Activated naive CD8-positive, alpha-beta T cell treated with anti-CD3 and anti-CD28 coated beads for 36 hours (primary cell): ENCODE measurements at places on chromosomes 1 and 21. TPM values are rescaled to one million over a fixed set of nuclear protein-coding genes. Genes with fewer than 3 reads are reported as not detected.
A peak's percentile ranks its signal among the peaks of the same experiment; 100 is the strongest.

GRCh38 chr1:43506233-43506632 lies 24.4 kb upstream of the PTPRF start:
- no peak overlapping the region for H3K27ac ChIP-seq
- no peak for DNase-seq
- no peaks in the 10 kb centered on the region for H3K36me3 ChIP-seq

Gene SPRR2F
- total RNA-seq, result not detected

GRCh38 chr1:13619909-13620308 lies 36.3 kb downstream of the PDPN start:
- no peaks in the 10 kb centered on the region for H3K4me1 ChIP-seq
- H3K4me3 ChIP-seq, result no peak overlapping the region
- DNase-seq, result no peak

GRCh38 chr1:999725-1000356 lies at the start of gene HES4:
Gene HES4 (minus strand): TSS chr1:1000097. CDS start chr1:999973, 124 bp downstream.
- peak within 1 kb of the TSS; percentile 72 for H3K4me3 ChIP-seq
- H3K27ac ChIP-seq, result no peak within 1 kb of the TSS
- no peaks in the 10 kb centered on the region for H3K36me3 ChIP-seq
- peaks cover 9% of the 10 kb centered on the region for H3K4me1 ChIP-seq
- peak; percentile 66 for DNase-seq
- peaks cover 66% of the 10 kb centered on the region for H3K27me3 ChIP-seq

Gene S100A2
- 0.60 TPM for total RNA-seq

DNA sequence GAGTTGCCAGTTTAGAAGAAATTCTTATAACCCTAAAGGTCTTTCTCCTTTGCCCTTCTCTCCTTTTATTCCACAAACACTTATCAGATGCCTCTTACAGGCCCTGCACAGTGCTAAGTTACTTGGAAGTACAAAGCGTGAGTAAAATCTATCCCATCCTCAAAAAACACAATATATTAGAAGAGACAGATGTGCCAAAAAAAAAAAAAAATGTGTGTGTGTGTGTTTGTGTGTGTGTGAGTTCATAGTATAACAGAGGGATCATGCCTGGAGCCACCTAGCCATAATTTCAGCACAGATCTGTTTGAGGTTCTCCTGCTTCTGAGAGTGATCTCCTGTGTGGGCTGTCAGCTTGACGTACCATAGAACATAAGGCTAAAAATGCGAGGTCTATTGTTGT lies 5.0 kb downstream of the FAM20B start:
- peaks cover 5% of the 10 kb centered on the region for H3K36me3 ChIP-seq
- no peak overlapping the region for H3K27ac ChIP-seq
- no peak for DNase-seq
- no peaks in the 10 kb centered on the region for H3K27me3 ChIP-seq

Gene SIPA1L2
- total RNA-seq, result 1.6 TPM

Gene CCDC30
- total RNA-seq, result 0.72 TPM

Gene GPR3
- 3.5 TPM for total RNA-seq

DNA sequence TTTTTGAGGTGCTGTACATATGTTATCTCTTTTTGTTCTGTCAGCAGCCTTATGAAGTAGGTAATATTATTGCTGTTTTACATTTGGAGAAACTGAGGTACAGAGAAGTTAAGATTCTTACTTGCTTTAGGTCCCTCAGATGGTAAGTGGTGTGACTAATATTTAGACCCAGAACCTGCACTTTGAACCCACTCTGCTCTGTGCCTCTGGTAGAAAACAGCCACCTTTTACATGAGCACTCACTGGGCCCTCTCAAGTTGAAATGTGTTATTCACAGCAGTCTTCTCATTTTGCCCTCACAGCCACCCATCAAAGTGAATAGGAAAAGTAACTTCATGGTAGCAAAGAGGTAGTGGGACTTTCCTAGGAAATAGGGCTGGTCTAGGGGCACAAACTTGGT lies 4.7 kb downstream of the NSUN4 start:
- peaks cover 48% of the 10 kb centered on the region for H3K36me3 ChIP-seq
- DNase-seq, result no peak
- no peaks in the 10 kb centered on the region for H3K27me3 ChIP-seq
- H3K4me3 ChIP-seq, result no peak overlapping the region

Gene KRTAP11-1
- total RNA-seq, result not detected

DNA sequence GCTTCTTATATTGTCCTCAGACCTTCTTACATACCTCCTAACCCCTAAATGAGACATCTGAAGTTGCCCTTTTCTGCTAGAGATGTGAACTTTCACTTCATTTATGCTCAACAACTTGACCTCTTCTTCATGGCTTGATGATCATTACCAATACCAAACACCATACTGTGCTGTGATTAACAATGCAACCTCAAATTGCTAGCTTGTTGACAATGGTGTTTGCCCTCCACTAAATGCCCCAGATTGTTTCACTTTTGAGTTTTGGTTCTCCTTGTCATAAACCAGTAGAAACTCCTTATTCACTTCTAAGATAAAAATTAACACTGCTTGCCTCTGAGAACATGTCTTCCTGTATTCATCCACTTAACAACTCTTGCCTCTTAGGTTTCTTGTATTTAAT lies 5.6 kb downstream of the JAK1 start:
- no peak for DNase-seq
- H3K27ac ChIP-seq, result peak overlapping the region; percentile 79
- H3K4me3 ChIP-seq, result peak overlapping the region; percentile 38

GRCh38 chr1:226650236-226650841 lies 88.7 kb downstream of the ITPKB start:
- H3K4me1 ChIP-seq, result peaks cover 43% of the 10 kb centered on the region
- H3K27ac ChIP-seq, result peak overlapping the region; percentile 65
- no peak for DNase-seq
- H3K36me3 ChIP-seq, result peaks cover 29% of the 10 kb centered on the region
- no peak overlapping the region for H3K4me3 ChIP-seq
- no peaks in the 10 kb centered on the region for H3K27me3 ChIP-seq

GRCh38 chr1:245858022-245858721 lies 648.9 kb downstream of the SMYD3 start:
- H3K27ac ChIP-seq, result no peak overlapping the region
- H3K36me3 ChIP-seq, result peaks cover 38% of the 10 kb centered on the region
- H3K27me3 ChIP-seq, result no peaks in the 10 kb centered on the region
- H3K4me3 ChIP-seq, result no peak overlapping the region
- DNase-seq, result no peak
- no peaks in the 10 kb centered on the region for H3K4me1 ChIP-seq

Gene E2F2
- total RNA-seq, result 36.1 TPM

Gene OR2L8
- not detected for total RNA-seq

Gene TFF2
- not detected for total RNA-seq

DNA sequence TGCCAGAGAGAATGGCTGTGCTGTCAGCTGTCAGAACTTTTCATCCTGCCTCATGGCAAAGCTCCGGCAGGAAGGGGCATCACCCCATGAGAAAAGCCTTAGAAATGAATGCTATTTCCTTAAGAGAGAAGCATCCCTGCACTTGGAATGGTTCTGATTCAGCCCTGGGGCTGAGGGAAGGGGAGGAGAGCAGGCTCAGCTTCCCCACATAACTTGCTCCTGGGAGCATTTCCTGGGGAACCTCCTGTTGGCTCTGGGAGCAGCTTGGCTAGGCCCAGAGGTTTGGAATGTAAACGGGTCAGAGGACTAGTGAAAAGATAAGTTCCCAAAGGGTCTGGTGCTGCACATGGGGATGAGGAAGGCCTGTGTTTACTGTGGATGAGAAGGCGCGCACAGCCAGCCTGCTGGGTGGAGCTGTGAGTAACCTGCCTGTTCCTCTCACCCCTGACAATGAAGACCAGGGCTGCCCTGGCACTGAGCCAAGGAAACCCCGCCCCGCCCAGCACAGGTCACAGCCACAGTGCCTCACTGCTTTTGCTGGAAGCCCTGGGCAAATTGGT lies 5.0 kb downstream of the PRELP start:
- H3K4me3 ChIP-seq, result no peak overlapping the region
- DNase-seq, result peak; percentile 52
- H3K36me3 ChIP-seq, result no peaks in the 10 kb centered on the region

DNA sequence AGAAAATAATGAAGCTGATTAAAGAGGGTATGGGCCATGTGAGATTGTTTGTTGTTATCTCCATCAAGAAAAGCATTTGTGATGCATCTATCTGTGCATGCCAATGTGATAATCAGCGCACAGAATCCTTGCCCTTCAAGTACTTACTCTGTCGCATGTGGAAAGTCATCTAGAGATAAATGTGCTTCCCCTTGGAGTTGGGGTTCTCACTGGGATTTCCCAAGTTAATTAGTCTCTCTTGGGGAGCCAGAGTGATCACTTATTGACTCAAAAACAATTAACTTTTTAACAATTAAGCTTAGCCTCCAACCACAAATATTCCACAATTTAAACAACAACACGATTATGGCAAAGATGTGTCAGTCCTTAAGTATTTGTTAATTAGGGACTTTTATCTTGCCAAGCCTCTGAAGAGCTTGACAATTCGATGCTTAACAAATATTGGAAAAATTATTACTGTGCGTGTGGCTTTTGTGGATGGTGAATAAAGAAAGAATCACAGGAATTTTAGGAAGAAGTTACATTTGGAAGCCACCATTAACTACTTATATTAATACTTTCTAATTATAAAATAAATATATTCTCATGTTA lies 17.5 kb downstream of the RHOU start:
- H3K4me1 ChIP-seq, result no peaks in the 10 kb centered on the region
- H3K4me3 ChIP-seq, result no peak overlapping the region
- H3K27ac ChIP-seq, result no peak overlapping the region
- DNase-seq, result no peak
- H3K36me3 ChIP-seq, result peaks cover 1% of the 10 kb centered on the region

GRCh38 chr1:26181586-26182382 lies 4.5 kb downstream of the CNKSR1 start:
- no peak overlapping the region for H3K4me3 ChIP-seq
- no peaks in the 10 kb centered on the region for H3K4me1 ChIP-seq
- no peak overlapping the region for H3K27ac ChIP-seq
- H3K36me3 ChIP-seq, result no peaks in the 10 kb centered on the region
- no peak for DNase-seq
